WERI-Rb-1 (cell line): ENCODE measurements at places on chromosomes 5 and 9.

- DNase-seq, result no peak
Observed at GRCh38 chr5:136065588-136065987, 36.8 kb downstream of the TGFBI start.

GRCh38 chr5:6439588-6440550, 8.8 kb upstream of the UBE2QL1 start:
- DNase-seq, result no peak

DNA sequence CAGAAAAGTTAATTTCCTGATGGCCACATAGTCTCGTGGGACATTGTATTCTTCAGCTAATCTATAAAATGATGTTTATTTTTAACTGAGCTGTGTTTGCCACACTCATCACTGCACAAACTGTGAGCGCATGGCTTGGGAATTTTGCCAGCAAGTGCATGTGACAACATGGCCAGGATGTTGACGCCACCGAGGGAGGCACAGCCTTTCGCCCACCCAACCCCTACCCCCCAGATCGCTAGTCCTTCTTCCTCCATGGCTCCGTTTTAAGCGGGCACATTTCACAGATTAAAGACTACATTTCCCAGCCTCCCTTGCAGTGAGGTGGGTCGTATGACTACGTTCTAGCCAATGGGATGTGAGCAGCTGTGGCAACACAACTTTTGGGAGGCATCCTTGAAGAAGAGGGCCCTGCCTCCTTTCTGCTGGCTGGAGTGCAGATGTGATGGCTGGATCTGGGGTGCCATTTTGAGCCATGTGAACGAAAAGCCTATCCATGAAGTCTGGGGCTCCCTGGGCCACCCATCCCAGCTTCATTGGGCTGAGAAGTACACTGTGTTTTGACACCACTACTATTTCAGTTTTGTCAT, 7.9 kb downstream of the NRARP start:
- DNase-seq, result no peak

DNA sequence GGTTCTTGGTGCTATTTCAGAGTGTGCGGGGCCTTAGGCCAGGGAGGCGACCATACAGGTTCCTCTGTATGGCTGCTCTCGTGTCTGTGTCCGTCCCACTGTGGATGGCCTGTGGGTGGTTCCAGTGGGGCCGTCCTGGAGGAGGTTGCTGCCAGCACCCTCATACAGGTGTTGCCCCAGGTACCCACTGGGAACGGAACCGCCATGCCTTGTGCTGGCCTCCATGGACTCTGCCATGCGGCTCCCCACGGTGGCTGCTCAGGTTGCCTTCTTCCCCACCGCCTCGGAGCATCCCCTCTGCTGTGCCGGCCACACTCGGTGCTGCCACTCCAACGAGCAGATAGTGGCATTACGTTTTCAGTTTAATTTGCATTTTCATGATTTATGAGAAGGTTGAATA, 129.3 kb upstream of the CACNA1B start:
- DNase-seq, result no peak

GRCh38 chr5:58458141-58458742, 1.6 kb downstream of the PLK2 start:
- DNase-seq, result no peak

GRCh38 chr5:164336906-164337305, 831.5 kb downstream of the MAT2B start:
- no peak for DNase-seq

- DNase-seq, result no peak
Observed at GRCh38 chr5:178245389-178245788, 12.8 kb upstream of the PHYKPL start.

- no peak for DNase-seq
Observed at GRCh38 chr5:107874795-107875194, 204.1 kb upstream of the EFNA5 start.

- no peak for DNase-seq
Observed at GRCh38 chr5:178536541-178537466, 53.4 kb downstream of the COL23A1 start.

GRCh38 chr5:142358121-142358520, 33.3 kb upstream of the SPRY4 start:
- DNase-seq, result no peak

DNA sequence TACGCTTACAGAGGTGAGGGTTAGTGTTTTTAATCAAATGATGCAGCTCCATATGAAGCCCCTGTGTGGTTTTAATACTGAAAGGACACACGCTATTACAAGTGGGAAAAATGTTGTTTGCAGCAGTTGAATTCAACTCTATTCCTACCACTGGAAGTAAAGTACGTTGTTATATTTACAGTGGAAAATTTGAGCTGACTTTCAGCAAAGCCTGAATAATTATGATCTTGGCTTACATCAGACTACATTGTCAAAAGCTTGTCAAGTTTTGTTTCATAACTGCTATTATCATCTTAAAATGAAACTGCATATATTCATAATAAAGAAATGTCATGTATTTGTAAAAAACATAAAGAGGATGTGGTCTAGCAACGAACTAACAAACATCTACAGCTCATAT, 818.5 kb downstream of the SEMA5A start:
- DNase-seq, result no peak

DNA sequence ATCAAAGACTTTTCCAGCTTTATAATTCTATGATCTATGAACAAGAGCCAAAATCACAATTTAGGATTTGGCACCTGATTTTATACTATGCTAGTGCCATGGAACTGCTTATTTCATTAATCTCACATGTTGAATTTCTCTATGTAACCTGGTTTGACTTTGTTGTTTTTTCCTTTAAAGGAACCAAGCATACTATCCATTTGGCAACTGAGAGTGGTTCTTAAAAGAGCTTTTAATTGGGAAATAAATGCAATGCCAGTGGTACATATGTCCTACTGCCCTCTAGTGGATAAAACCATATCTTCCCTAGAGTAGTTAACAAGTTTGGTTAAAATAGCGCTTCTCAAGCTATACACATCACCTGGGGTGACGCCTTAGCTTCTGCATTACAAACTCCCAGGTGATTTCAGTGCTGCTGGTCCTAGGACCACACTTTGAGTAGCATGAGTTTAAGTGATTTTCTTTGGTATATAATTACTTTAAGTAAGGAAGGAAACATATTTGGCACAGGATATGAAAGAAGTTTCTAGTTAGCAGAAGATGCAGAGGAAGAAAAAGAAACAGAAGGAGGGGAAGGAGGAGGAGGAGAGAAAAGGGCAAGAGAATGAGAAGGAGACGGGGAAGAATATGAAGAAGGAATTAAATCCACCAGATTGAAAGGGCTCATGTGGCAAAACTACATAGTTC, 56.8 kb downstream of the FGF10 start:
- no peak for DNase-seq

DNA sequence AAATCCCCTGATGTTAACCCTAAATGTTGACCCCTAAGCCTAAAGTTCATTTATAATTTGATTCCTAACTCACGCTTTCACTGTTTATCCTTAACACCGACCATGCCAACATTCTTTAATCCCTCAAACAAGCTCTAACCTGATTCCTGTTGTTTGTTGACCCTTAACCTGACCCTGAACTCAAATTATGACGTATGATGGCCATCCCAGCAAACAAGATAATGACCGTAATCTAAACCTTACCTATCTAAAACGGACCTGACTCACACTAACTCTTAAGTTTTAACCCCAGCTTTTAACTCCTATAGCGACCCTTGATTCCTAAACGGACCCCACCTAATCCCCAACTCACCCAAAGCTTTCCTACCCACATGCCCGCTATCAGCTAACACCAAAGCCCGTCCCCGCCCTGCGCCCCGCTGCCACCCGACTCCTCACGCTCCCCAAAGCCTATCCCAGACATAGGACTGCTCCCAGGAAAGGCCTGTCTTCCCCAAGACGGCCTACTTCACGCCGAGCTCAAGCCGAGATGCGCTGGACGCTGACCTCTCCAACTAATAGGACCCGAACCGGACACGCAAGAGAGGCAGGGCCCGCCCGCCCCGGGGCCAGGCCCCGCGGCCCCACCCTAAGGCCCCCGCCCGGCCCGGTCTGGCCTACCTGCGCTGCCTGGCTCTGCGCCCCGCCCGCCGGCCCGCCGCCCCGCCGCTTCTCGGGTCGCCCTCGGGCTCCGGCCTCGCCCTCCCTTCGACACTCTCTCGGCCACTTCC, 395 bp downstream of the TLN1 start:
- DNase-seq, result no peak

DNA sequence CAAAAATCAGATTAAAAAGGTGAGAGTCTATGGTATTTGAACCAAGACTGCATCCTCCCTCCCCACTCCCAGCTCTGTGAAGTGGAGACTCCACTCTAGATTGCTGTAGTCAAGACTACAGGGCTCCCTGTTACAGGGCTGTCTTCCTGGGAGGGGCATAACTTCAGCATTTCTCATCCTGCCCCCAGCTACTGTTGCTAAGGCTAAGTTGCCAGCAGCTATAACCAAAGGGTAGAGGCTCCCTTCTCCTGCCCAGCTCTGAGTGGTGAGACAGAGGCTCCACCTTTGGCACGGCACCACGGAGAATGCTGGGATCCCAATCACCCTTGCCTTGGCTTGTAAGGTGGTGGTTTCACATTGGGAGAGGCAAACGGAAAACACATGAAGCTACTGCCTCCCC, 39.2 kb upstream of the GCNT4 start:
- DNase-seq, result no peak

GRCh38 chr9:131708226-131709002, 31.5 kb downstream of the RAPGEF1 start:
- DNase-seq, result no peak

DNA sequence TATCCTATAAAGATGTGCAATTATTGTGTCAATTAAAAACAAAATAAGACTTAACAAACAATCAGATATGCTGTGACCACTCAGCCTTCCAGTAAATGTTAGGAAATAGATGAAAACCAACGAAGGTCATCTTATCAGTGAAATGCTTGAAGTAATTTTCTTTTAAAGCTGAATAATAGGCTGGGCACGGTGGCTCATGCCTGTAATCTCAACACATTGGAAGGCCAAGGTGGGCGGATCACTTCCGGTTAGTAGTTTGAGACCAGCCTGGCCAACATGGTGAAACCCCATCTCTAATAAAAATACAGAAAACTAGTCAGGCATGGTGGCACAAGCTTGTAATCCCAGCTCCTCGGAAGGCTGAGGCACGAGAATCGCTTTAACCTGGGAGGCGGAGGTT, 31.2 kb downstream of the NLN start:
- DNase-seq, result no peak

- DNase-seq, result no peak
Observed at GRCh38 chr5:102889033-102889432, 133.9 kb downstream of the PAM start.

- no peak for DNase-seq
Observed at GRCh38 chr5:116900793-116901192, 326.2 kb upstream of the SEMA6A start.

DNA sequence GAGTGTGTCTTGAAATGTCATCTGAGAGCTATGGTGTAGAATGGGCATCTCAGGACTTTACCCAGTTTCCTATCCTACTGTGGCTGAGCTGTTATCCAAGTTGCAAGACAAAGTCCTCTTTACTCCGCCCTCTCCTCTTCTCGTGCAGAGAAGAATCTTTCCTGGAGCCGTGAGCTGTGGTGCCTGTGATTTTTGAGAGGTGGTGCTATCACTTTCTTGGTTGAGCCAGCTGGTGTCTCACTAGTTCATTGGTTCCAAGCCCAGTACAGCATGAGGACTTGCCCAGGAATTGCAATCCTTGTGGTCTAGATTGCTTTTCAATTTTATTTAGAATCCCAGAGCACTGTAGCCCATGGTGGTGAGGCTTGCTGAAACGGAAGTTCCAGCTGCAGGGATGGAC, 2300.3 kb downstream of the MAT2B start:
- peak; percentile 23 for DNase-seq

- DNase-seq, result no peak
Observed at GRCh38 chr5:178094345-178094744, 19.0 kb upstream of the N4BP3 start.

GRCh38 chr9:84447305-84447704, 106.7 kb upstream of the SLC28A3 start:
- DNase-seq, result no peak

DNA sequence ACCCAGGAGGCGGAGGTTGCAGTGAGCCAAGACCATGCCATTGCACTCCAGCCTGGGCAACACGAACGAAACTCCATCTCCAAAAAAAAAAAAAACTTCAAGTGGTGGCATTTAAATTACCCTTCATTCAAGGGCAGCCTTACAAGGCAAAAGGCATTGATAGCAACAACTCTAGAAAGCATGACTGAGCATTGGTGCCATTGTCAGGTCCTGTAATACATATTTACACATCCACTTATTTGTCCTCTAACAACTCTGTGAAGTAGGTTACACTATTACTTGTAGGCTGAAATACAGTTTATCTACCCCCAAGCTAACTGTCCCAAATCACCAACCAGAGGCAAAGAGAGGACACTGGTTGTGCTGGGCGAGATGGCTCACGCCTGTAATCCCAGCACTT, 52.7 kb upstream of the LARP1 start:
- no peak for DNase-seq

GRCh38 chr9:19431361-19432171, 22.8 kb downstream of the ACER2 start:
- no peak for DNase-seq

GRCh38 chr5:172417983-172418630, 36.2 kb downstream of the SH3PXD2B start:
- DNase-seq, result no peak

DNA sequence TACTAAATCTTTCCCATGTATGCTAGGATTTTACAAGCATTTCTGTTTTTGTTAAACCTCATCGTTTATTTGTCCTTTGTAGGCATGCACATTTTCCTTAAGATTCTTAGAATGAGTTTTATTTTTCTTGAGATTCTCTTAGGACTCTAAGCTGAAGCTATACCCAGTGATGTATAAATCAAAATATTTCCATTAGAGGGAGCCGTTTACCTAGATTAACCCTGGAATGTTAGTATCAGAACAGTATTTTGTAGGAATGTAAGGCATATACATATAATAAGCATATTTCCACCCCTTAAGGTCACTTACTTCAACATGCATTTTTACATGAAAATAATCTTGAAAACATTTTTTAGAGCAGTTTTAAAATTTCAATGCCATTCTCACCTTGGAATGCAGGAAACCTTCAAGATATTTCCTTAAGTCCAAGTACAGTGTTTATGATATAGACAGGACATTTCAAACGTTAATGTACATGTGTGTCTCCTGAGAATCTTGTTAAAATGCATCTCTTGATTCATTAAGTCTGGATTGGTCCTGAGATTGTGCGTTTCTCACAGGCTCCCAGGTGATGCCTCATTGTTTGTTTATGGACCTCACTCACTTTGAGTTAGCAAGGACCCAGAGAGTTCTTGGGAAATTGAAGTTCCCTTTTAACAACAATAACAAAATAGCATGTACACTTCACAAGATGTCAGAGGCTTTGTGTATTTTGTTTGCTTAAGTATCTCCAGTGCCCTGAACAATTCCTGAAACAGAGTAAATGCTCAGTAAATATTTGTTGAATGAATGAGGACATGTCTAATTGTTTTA, 34.9 kb upstream of the FCHO2 start:
- no peak for DNase-seq
